ENCODE measurements at places on chromosomes 6 and 20. TPM values are rescaled to one million over a fixed set of nuclear protein-coding genes. Genes with fewer than 3 reads are reported as not detected.

The PRSS35 gene
- 2.8 TPM for total RNA-seq

The CLVS2 gene
- total RNA-seq = 0.06 TPM

The SYCP2L gene
- total RNA-seq = 0.37 TPM

DNA sequence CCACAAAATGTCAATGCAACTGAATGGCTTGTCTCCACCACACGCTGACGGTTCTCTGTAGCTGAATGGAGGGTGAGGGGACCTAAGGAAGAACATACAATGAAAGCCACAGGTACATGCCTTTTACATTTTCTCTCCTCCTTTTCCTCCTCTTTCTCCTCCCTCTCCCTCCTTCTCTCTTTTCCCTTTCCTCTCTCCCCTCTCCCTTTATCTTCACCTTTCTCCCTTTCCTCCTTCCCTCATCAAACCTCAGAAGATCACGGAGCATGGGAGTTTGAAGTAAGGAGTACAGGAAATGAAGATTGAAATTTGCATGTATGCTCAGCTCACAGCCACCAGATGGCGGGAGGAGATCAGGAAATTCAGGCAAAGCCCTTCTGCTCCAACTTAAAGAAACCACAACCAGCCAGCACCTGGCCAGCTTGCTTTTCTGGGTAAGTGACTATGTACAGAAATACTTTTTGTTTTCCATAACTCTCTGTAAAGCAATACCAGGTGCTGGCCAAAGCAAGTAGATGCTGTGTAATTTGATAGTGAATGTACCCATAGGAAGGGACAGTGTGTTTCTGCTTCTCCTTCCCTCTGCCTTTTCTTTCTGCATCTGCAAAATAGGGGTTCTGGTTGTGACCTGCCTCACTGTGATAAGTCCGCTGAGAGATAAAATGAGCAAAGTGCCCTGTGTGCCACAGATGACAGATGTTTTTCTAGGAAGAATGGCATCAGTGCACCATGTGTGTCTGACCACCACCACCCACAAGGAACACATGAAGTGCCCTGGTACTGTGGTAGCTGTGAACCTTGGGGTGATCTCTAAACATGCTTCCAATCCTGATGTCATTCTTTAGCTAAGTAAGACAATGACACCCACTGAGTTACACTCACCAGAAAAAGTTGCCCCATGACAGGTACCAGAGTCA, 18.6 kb upstream of the FOXO3 start:
- DNase-seq = peak; percentile 73

- no peak for DNase-seq
Observed at GRCh38 chr20:47691625-47692024, 93.7 kb downstream of the SULF2 start.

DNA sequence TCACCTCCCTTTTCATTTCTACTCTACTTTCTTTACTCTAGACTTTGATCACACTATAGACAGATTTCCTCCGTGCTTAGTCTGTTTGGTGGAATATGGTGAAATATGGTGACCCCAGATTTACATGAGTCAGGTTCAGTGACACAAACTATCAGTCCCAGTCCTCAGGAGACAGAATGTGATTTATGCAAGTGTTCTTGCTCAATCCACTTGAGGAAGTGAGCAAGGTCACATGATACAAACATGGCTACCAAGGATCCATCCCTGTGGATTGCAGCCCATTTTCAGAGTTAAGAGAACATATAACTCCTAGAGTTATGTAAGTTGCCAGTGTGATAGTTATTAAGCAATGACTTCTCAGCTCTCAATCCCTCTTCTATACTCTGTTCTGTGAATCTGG, 23.7 kb upstream of the TSHZ2 start:
- no peak for DNase-seq

The ARFGEF3 gene
- 17.6 TPM for total RNA-seq

The SGK1 gene
- total RNA-seq = 220 TPM

DNA sequence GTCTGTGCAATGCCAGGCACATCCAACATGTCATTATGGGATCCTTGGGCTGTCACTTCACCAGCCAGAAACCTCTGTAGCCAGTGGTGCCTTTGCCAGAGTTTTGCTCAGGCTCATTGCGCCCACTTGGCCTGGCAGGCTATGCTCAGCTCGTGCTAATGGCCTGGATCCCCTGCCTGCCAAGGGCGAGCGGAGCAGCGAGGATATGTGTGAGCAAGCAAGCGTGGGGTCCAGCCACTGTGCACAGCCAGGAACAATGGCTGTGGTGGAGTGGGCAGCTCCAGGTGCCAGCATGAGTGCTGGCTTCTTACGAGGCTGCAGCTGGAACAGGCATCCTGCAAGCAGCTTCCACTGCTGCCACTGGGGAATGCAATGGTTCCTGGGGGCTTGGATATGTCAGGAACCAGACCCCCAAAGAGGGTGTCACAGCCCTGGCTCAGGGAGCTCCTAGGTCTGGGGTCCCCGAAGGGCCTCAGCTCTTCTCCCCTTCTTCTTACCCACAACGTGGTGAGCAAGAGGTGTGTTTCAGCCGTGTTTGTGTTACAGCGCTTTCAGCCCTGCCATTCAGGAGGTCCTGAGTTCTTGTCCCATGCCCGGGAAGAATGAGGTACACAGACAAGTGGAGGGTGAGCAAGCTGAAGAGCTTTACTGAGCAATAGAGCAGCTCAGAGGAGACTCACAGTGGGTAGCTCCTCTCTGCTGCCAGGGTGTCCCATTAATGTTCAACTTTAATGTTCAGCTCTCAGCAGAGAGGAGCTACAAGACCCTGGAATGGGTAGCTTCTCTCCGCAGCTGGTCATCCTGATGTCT, 22.3 kb upstream of the TOP1 start:
- no peak for DNase-seq

- no peak for DNase-seq
Observed at GRCh38 chr6:4264081-4264480, 128.7 kb upstream of the ECI2 start.

- DNase-seq = no peak
Observed at GRCh38 chr20:37131486-37131885, 35.7 kb upstream of the RBL1 start.

The RWDD2A gene
- total RNA-seq = 5.9 TPM

The CPXM1 gene
- total RNA-seq = 6.8 TPM

The TRPC4AP gene
- 60.5 TPM for total RNA-seq

The WFDC10B gene
- 0.49 TPM for total RNA-seq

The PRND gene
- not detected for total RNA-seq

The FHL5 gene
- 4.3 TPM for total RNA-seq

GRCh38 chr6:10201606-10202510, 213.0 kb downstream of the TFAP2A start:
- no peak for DNase-seq

- DNase-seq = no peak
Observed at GRCh38 chr20:61896058-61896961, 169.4 kb downstream of the TAF4 start.

GRCh38 chr20:35091816-35092523, 637 bp downstream of the TRPC4AP start:
- peak; percentile 38 for DNase-seq

DNA sequence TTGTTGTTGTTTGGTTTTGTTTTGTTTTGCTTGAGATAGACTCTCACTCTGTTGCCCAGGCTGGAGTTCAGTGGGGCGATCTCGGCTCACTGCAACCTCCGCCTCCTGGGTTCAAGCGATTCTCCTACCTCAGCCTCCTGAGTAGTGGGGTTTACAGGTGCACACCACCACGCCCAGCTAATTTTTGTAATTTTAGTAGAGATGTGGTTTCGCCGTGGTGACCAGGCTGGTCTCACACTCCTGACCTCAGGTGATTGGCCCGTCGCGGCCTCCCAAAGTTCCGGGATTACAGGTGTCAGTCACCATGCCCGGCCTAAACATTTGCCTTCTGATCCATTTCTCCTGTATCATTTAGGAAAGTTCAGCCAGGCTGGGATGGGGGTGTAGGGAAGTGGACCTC, 17.7 kb downstream of the DUSP22 start:
- no peak for DNase-seq

The SLC17A2 gene
- total RNA-seq = not detected

DNA sequence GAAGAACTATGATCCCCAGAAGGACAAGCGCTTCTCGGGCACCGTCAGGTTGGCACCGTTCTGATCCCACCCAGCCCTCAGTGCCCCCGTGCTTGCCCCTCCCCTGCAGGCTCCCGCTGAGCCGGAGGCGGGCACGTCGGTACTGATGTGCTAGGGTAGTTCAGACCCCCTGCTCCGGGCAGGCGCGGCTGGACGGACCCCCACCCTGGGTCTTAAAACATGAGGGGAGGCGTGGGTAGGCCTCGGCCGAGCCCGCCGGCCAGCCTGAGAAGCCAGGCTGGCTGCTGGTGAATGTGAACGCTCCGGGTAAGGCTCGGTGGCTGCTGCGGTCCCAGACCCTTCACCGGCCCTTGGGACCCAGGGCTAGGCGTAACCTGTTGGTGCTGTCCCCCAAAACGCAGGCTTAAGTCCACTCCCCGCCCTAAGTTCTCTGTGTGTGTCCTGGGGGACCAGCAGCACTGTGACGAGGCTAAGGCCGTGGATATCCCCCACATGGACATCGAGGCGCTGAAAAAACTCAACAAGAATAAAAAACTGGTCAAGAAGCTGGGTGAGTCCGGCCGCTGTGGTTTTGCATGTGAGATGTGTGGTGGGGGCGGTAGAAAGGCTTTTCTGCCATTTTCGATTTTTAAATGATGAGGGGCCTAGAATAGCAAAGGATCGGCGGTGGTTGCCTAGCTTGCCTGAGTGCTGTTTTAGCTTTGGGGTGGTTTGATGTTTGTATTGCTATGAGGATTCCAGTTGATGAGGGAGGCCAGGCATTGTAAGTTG, 964 bp downstream of the RPL10A start:
- no peak for DNase-seq

DNA sequence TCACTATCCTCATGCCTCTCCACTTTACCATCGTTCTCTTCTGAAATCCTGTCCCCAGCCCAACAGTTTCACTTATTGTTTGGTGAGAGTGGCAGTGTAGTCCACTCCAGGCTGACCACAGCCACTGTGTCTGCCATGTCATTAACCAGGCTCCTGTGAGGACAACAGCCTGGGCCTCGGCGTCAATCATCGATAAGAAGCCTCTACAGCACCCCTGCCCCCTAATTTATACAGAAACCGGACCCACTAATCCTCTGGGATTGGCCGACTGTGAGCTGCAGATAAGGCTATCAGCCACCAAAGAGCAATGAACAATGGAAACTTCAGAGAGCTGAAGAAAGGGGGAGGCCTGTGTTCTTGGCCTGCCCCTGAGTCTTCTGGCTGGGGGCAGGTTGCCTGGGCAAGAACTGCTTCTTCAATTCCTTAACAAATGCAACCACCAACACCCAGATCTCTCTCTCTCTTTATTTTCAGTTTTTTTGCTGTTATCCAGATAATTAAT, 3.4 kb downstream of the EGFL8 start:
- DNase-seq = no peak

GRCh38 chr6:88997327-88997726, 33.9 kb upstream of the RNGTT start:
- no peak for DNase-seq

GRCh38 chr20:47453167-47453782, 48.4 kb upstream of the NCOA3 start:
- no peak for DNase-seq

The LAMA5 gene
- total RNA-seq = 298 TPM

DNA sequence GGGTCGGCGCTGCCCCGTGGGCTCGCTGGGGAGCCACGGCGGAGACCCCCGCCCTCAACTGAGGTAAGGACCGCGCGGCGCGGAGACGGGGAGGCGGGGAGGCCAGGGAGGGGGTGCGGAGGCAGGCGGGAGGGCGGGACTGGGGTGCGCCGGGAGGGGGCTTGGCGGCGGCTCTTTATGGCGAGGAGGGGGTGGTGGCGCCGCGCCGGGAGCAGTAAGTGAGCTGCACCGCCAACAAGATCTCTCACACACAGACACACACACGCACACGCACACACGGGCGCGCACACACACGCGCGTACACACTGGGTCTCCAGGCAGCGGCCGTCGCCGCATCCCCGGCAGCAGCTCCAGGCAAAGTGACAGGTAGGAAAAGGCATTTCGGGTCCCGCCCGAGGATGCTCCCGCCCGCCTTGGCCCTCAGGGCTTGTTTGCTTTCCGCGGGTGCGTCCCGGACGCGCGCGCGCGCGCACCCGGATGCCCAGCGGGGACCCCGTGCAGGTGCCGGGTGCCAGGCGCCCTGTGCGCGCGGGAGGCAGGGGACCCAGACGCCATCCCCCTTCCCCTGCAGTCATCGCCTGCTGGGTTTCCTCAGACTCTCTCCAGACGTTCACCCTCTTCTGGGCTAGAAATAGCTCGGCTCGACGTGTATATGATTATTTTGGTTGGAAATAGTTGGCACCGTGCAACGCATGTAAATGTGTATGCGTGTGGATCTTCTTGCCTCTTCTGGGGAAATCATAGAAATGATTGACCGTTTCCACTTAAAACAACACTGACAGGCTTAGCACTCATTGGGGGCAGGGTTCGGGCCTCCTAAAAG, at the start of gene PLCB4:
Gene PLCB4, plus strand, starts transcription at position 247 of the 823 bp plus-strand sequence. CDS start 238,728 bp downstream, outside the sequence.
- DNase-seq = peak; percentile 24

GRCh38 chr6:113862112-113862511, 5.0 kb downstream of the MARCKS start:
- DNase-seq = no peak

DNA sequence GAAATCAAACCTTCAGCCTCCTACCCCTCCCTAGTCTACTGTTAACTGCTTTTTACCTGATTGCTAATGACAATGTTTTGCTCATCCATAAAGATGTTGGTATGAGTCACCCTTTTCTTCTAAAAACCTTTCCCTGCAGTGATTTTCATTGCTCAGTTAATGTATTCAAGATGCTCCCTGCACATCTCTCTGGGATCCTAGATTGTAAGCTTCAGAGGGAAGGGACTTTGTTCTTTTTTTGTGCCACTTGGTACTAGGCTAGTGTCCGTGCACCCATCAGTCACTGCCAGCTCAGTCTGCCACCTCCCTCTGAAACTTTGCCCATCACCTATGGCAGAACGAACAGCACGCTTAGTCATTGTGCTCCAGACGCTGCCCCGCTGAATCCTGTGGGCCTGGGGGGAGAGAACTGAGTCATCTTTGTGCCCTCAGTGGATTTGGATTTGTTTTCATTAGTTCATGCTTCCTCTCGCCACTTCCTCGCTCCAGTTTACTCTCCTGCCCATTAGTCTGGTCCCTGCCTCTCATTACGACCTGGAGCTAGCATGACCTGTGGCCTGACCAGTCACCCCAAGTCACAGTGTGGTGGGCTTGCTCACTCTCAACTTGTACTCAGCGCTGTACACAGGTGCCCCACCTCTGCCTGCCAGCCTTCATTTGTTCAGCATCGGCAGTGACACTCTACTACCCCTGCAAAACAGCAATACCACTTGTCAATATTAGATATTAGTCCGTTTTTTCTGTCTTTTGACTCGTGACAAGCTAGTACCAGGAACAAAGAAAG, 78.0 kb upstream of the TMEM181 start:
- DNase-seq = no peak

The MTO1 gene
- total RNA-seq = 21.8 TPM

Data from mucosa of gallbladder (tissue), 1 donor.